K562 (cell line): ENCODE measurements at places on chromosomes 1 and 21. TPM values are rescaled to one million over a fixed set of nuclear protein-coding genes. Genes with fewer than 3 reads are reported as not detected.

DNA sequence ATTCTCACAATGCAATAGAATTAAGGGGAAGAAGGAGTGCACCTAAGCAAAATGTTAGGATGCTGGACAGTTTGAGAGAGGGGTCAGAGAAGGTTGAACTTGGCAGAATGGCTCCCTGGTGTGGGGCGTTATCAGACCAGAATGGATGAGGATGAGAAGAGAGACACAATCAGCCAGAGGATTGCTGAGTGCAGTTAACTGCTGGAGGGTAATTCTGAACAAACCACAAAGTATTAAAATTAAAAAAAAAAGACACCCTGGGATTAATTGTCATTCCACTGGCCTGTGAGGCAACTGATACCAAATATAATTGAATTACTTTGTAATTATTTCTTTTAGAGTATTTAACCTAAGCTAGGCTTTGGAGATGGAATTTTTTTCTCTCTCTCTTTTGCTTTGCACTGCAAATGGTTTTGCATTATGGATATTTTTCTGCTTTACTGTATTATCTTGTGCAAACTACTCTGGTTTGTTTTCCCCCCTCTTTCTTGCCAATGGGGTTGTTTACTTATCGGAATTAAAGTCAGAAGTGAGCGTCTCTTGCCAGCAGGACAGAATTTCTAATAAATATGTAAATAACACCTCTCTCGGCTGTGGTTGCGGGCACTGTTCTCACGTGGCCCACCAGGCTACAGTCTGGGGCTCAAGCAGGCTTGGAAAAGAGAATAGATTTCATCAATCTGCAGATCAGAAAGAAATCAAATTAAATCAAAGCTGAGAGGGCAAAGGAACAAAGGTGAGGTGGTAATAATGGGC is 572.9 kb upstream of the CAMK1G start:
- no peak for DNase-seq

DNA sequence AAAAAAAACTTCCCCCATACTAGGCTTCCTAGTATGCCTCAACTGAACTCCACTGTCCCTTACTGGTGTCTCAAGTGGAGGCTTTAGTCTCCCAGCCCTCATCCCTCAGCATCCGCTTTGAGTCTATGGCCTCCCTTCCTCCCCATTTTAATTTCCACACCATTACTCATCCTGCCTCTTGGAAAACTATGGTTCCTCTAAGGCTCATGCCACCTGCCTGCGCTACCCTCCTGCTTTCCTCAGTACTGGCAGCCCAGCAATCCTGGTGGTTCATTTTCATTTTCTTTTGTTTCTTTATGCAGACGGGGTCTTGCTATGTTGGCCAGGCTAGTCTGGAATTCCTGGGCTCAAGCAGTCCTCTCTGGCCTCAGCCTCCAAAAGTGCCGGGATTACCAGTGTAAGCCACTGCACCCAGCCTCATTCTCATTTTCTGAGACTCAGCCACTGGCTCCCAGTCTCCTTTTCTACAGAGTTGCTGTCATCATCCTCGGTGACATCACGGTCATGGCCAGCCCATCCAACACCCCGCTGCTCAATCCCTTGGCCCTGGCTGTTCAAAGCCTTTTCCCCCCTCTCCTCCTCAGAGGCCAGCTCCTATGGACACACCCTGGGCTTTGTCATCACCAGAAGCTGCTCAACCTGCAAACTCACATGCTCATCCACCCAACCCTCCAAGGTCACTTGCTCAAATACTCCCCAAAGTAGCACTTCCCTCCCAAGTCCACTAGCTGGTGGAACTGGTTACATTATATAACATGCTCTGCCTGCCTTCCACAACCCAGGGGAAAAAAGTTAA is 2.3 kb upstream of the PMVK start:
- no peak for DNase-seq

GRCh38 chr1:241079047-241079446 is 278.0 kb downstream of the RGS7 start:
- no peak for DNase-seq

DNA sequence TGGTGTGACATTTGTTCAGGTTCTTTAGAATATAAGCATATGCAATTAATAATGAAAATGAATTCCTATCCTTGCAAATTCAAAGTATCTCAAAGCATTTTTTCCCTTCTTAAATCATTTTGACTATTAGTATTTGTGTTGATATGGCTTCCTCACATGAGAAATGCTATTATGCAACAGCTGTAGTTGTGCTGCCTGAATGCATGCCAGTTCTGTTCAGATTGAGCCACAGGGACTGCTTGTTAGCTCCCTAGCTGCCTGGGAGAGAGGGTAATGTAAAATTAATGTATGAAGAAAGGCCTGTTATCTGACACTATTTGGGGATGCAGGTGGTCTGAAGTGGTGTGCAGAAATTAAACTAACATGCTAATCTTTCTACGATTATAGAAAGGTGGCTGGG is 45.5 kb downstream of the CACHD1 start:
- DNase-seq, result no peak

- DNase-seq, result no peak
These were observed 168.1 kb upstream of the CHRM3 start for GRCh38 chr1:239218301-239218700.

DNA sequence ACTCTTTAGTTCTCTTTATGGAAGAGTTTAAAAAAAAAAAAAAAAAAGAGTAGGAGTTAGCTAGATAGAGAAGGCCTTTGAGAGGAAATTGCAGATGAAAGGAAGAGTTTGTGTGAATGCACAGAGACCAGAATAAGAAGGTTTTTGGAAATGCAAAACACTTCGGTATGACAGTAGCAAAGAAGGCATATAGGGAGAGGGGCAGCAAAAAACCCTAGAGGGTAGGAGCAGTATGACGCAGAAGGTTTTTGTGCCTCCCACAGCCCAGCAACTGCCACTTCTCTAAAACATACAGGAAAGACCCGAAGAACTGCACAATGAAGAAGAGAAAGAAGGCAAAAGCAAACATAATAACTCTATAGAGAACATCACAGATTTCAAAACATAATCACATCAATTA is 84.3 kb downstream of the WDR64 start:
- peak; percentile 29 for DNase-seq

DNA sequence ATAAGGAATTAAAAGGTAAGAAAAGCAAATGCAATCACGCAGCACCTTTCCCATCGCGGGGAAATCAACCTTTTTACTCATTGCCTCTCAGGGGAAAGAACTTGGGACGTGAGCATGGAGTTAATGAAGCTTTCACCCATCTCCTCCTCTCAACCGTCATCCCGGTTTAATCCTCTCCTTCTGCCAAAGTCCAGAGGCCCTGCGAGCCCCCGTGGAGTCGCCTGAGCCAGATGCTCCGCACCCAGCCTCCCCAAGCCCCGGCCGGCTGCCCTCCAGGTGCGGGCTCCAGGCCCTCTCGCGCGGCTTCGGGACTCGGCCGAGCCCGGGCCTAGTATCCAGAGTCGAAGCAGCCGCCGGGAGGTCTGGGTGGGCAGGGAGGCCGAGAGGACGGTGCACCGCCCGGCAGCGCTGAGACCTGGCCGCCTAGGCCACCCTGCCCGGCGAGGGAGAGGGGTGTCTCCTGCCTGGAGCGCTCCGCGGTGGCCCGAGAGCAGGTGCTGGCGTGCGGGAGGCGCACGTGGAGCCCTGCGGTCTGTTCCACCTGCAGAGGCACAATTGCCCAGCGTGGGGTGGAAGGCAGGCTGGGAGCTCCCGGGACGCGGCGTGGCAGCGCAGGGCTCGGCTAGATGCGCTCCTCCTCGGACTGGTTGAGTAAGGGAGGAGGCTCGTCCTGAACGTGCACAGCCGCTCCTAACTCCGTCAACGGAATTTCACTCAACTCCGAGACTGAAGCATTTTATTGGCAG is 218.5 kb downstream of the SDCCAG8 start:
- DNase-seq, result no peak

- DNase-seq, result no peak
These were observed 14.4 kb downstream of the HS2ST1 start for GRCh38 chr1:86928819-86929218.

- DNase-seq, result no peak
These were observed 44.0 kb downstream of the ODF2L start for GRCh38 chr1:86352086-86352485.

DNA sequence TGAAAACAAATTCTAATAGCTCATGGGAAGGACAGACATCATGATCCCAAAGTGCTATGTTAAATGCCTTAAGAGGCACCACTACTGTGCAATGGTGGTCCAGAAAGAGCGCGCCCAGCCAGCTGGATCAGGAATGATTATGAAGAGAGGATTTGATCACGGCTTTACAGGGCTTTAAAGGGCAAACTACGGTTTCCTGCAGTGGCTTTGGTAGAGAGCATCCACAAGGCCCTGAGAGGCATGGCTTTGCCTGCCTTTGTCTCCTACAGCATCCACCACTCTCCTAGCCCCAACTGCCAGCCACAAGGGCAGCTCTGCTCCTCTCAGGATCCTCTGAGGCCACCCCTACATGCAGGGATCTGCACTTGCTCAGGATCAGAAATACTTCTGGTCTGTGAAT is 40.7 kb downstream of the ZNF281 start:
- no peak for DNase-seq

- no peak for DNase-seq
These were observed 595.6 kb downstream of the LTN1 start for GRCh38 chr21:28397040-28397439.

- no peak for DNase-seq
These were observed at the start of gene CYP2J2 for GRCh38 chr1:59926381-59927123. CYP2J2 (minus strand) TSS chr1:59926773; CDS start chr1:59926746, 27 bp downstream.

- DNase-seq, result no peak
These were observed 487.9 kb downstream of the PTBP2 start for GRCh38 chr1:97209381-97209957.

DNA sequence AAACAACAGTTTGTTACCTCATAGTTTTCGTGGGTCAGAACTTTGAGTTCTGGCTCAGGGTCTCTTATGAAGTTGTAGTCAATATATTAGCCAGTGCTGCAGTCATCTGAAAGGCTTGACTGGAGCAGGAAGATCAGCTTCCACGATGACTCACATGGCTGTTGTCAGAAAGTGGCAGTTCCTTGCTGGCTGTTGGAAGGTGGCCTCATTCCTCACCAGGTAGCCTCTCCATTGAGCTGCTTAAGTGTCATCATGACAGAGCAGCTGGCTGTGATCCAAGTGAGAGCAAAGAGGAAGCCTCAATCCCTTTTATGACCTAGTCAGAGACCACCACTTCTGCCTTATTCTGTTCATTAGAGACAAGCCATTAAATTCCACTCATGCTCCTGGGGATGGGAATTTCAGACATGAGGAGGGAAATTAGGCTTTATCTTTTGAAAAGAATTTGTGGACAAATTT is 5.6 kb downstream of the OSBPL9 start:
- DNase-seq, result peak; percentile 98

GRCh38 chr21:45931397-45931969 is 50.1 kb upstream of the COL6A1 start:
- DNase-seq, result no peak

- no peak for DNase-seq
These were observed 4.0 kb upstream of the FTCD start for GRCh38 chr21:46159390-46159789.

Gene DYNLT4
- polyA plus RNA-seq, result not detected in 2 replicates

Gene HSD3B2
- not detected in 2 replicates for polyA plus RNA-seq

Gene MTARC1
- polyA plus RNA-seq, result not detected in 2 replicates

Gene BEND5
- polyA plus RNA-seq, result not detected in 2 replicates

Gene RCSD1
- polyA plus RNA-seq, result 53.2 and 54.5 TPM in 2 replicates

Gene DNAI4
- 0.31 and 0.57 TPM in 2 replicates for polyA plus RNA-seq

Gene GBP5
- polyA plus RNA-seq, result 0.49 and 0.65 TPM in 2 replicates

Gene LCE2B
- not detected in 2 replicates for polyA plus RNA-seq
